ENCODE measurements at places on chromosomes 2 and 18.

DNA sequence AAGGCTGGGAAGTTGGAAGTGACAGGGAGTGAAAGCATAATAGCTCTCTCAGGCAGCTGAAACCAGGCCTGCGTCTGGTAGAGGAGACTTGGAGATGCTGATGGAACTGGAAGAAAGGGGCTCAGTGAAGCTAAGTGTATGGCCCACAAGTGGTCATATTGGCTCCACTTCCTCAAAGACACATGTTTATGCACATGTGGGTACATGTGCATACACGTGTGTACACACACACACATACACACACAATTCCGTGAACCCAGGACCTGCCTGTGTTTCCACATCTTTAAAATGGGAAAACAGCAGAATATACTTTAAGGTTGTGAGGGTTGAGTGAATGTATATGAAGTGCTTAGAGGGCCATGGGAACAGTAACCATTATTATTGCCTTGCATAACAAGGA is 160.9 kb downstream of the ARL6IP6 start:
- no peak for DNase-seq

- DNase-seq, result no peak
Measured at GRCh38 chr2:150639383-150639782, 151.9 kb upstream of the RND3 start.

DNA sequence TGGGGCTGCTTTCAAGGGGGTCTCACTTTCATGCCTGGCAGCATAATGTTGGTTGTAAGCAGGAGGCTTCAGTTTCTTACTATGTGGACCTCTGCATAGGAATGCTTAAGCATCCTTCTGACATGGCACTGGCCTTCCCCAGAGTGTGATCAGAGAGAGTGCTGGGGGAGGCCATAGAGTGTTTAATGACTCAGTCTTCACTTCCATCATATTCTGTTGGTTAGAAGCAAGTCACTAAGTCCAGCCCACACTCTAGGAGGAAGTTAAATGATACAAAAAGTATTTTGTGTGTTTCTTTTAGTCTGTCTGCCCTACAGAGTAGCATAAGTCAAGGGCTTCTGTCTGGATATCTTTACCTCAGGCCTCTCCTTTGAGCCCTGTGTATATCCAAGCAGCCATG is 64.9 kb downstream of the GALNT1 start:
- no peak for DNase-seq

GRCh38 chr2:99682275-99683060 is 192.7 kb upstream of the REV1 start:
- no peak for DNase-seq

- peak; percentile 82 for DNase-seq
Measured at GRCh38 chr2:162243294-162243693, at the start of gene FAP. TSS of gene FAP (minus strand) at chr2:162243445. CDS start at chr2:162243327, 118 bp downstream.

DNA sequence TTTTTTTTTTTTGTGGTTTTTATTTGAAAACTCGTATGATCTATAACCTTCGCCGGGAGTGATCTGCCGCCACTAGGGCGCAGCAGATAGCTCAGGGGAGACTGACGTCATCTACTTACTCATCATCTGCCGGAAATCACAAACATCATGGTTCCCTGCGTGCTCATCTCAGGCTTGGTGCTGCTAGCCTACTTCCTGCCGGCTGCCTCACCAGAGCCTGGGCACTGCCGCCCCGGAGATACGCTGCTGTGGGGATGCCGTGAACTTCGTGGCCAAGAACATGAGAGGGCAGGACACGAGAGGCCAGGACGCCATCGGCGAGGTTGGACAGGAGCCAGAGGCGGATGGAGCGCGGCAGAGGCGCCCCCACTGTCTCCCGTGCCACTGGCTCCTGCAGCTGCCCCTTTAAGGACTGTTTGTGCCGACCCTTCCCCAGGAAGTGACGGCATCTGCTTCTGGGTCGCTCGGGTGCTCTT is 68.8 kb downstream of the DOK6 start:
- no peak for DNase-seq

- DNase-seq, result no peak
Measured at GRCh38 chr2:110120171-110121051, 4.8 kb upstream of the MALL start.

DNA sequence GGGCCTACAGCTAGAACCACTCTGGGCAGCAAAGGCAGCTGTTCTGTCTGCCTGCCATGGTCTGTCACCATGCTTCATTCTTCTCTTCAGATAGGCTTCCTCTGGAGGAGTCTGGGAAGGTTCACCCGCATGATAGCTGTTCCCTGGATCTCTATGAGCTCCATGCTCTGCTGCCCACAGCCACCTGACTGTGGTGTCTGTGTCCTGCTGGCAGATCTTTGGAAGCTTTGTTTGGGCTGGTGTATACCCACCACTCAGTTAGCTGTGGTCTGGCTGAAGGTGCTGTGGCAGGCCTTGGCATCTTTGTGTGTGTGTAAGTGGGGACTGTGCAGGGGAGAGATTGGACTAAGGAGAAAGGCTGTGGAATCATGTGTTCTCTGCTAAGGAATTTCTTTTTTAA is 23.4 kb downstream of the MYO1B start:
- no peak for DNase-seq

GRCh38 chr2:185255566-185255965 is 483.0 kb upstream of the FSIP2 start:
- DNase-seq, result no peak

DNA sequence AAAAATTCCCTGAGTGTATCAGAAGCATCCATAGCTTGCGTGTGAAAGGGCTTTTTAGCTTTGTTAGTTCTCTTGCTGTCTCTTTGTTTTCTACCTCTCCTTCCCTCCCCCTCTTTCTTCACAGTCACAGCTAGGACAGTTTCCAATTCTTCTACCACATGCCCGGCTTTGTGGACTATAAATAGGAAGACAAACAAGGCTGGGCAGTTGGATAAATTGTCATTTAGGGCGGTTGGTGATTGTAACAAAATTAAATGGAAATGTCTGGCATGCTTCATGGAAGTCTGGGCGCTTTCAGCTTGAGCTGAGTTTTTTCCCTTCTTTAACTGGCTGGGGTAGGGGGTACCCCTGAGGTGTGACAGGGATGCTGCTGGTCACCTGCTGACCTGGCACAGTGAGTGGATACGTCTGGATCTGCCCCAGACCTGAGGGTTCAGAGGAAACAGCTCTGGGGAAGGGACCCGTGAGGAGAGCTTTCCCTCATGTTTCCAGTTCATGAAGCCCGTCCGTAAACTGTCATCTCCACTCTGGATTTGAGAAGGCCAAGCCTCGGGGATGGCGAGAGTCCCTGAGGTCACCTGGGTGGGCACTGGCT is 29.0 kb upstream of the GIGYF2 start:
- no peak for DNase-seq

DNA sequence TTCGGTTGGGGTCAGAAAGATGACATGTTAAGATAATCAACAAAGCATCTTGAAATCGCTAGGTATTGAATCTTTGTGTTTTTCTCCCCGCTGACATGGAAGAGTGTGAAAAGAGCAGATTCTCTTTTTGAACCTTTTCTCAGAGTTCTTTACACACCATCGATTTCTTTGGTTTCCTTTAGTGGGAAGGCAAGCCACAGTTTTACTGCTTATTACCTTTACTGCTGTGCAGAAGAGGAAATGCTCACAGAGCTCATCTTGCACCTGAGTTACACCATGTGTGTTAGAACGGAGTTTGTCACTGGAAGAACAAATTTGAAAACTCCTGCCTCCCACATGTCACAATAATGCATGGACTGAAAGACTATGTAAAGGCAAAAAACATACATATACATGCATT is 45.3 kb upstream of the PDK1 start:
- DNase-seq, result no peak

- DNase-seq, result no peak
Measured at GRCh38 chr2:224029876-224030275, 9.2 kb downstream of the SERPINE2 start.

GRCh38 chr2:99395589-99396130 is 58.5 kb downstream of the EIF5B start:
- no peak for DNase-seq

DNA sequence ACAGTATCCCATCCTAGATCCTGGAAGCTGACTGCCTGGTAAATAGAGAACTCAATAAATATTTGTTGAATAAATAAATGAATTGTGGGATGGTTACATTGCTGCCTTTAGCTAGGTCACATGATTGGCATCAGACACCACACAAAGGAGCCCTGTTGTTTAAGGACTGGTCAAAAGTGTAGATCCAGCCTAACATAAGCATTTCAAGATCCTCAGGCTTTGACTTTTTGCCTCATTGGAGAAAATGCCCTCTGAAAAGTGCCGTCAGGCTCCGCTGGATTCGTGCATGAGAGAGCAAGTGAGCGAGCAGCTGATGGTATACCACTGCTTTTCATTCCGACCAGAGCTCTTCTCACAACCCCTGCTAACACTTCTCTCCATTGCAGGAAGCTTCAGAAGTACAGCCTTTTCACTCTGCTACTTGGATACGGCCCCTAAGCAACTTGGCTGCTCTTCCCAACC is 1.3 kb upstream of the ZNF24 start:
- DNase-seq, result peak; percentile 59

DNA sequence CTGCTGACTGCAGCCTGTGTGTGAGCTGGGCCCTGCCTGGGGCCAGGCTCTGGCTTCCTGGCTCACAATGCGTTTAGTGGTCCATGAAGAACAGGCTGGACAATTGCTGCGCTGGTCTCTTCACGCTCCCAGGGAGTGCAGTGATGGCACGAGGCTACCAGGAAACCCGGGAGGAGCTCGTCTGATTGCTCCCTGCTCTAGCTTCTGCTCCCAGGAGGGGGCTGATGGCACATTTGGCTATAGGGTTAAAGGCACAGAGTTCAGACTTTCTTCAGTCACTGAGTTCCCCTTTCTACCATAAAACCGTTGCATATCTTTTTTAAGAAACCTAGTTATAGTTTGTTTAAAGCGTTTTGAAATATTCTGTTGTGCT is 60.1 kb downstream of the KCNF1 start:
- no peak for DNase-seq

DNA sequence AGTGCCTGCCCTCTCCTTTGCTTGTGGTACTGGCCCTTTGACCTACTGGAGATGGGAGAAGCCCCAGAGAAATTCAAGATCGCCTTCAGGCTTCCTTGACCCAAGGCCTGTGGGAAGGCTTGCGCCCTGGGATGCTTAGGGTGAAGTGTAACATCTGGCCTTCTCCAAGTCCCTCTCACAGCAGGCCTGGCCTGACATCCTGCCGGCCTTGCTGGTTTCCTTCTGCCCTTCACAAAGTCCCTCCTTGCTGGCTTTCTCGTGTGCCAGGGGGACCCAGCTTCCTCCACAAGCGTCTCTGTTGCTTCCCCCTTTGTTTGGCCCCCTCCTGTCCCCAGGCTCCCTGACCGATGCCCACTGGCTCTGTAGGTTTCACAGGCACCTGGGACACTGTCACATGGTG is 26.4 kb downstream of the TCF7L1 start:
- no peak for DNase-seq

DNA sequence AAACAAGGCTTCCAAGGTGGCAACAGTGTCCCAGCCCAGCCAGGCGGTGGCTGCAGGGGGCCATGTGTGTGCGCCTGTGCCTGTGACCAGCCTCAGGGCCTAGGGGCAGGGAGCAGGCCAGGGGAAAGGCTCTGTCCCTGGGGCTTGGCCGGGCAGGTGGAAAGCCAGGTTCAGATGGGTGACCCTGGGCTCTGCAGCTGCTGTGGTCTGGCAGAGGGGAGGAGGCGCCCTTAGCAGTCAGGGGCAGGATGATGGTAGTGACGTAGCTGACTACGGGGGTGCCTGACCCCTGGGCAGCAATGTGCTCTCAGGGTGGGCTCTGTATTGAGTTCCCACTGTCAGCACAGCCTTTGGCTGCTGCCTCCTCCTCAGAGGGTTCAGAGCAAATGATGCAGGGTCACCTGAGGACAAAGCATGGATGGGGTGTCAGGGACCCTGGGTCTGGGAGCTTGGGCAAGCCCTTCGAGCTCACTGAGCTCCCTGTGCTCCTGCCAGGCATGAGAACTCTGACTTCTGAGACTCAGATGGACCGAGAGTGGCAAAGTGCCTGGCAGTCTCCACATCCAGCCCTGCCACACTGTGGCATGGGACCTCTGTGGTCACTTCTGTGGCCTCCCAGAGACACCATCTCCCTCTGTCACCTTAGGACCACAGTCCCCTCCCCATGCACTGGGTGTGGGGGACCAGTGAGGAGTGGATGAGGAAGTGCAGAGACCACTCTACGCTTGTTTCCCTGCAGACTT is 56.6 kb upstream of the ALPP start:
- DNase-seq, result no peak

DNA sequence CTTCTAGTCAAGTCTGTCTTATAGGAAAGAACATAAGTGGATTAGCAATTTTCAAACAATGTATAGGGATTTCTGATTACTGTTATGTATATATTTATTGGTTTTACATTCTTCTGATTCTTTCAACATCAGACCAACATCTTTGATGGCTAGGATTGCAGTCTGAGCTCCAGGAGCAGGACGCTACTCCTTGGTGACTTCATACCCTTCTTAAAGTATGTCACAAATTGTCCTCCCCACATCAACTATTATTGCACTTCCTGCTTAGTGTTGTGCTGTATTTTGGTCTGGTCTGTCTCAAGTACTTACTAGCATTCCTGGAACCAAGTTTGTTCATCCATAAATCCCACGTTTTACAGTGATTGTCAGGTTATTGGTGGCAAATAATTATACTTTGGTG is 49.0 kb downstream of the MAP2 start:
- no peak for DNase-seq

DNA sequence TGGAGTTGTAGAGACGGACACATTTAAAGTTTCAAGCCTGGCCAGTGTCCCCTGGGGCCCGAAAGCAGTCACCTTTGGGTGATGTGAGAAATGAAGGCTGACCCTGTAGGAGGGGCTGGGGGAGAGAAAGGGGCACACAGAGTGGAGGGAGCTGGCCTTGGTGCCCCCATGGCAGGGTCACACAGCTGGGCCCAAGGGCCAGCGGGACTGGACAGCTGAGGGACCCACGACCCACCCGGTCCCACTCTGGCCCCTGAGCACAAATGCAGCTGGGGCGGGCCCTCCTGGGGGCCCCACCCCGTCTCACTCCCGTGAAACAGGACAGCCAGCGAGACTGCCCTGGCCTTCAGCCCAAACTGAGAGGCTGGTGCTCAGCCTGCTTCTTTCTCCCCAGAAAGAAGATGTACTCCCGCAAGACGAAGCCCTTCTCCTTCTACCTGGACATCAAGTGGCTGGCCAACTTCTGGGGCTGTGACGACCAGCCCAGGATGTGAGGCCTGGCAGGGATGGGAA is 6.1 kb downstream of the AGXT start:
- no peak for DNase-seq

GRCh38 chr2:37637190-37637860 is 34.1 kb downstream of the CDC42EP3 start:
- no peak for DNase-seq

- DNase-seq, result no peak
Measured at GRCh38 chr2:121644715-121645114, 4.5 kb downstream of the CLASP1 start.

DNA sequence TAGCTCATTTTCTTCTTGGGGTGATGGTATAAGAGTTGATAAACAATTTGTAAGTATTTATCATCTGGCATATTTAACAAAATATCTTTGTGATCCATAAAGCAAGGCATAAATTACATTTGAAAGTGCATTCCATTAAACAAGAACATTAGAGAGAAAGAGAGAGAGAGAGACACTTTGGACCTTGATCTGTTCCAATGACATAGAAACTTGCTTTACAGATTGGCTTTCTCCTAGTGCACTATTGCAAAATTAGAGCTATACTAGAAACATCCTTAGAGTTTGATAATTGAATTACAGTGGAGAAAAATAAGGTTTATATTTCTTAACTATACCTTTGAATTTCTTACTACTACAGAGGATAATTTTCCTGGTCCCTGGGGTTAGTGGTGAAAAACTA is 5.7 kb upstream of the ACADL start:
- no peak for DNase-seq
